ENCODE measurements at places on chromosomes 1 and 21.

DNA sequence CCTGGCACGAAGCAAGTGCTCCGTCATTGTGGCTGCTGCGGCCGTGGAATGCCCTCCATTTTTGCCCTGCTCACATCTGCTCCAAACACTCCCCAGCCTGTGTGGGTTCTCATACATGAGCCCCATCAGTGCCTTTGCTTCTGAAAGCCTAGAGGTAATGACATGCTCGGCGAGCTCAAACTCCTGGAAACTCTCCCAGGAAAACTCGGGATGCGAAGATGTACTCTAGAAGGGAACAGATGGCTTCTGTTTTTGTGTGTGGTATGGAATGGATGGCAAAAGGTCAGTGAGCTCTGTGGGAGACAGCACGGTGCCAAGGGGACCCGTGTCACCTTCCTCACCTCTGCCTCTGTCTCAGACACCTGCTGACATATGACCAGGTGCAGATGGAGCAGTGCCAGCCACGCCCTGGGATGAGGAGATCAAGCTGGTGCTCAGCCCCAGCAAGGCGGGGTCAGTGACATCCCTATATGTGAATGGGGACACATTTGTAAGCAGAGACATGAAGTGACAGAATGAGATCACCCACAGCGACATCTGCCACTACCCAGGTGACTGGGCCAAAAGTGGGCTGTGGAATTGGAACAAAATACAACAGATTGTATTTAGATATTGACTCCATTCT is 84.1 kb upstream of the COX20 start:
- DNase-seq = no peak

- no peak for DNase-seq
Measured at GRCh38 chr1:246631426-246631825, 65.2 kb downstream of the CNST start.

GRCh38 chr1:204960306-204961125 is 82.5 kb upstream of the CNTN2 start:
- DNase-seq = no peak

DNA sequence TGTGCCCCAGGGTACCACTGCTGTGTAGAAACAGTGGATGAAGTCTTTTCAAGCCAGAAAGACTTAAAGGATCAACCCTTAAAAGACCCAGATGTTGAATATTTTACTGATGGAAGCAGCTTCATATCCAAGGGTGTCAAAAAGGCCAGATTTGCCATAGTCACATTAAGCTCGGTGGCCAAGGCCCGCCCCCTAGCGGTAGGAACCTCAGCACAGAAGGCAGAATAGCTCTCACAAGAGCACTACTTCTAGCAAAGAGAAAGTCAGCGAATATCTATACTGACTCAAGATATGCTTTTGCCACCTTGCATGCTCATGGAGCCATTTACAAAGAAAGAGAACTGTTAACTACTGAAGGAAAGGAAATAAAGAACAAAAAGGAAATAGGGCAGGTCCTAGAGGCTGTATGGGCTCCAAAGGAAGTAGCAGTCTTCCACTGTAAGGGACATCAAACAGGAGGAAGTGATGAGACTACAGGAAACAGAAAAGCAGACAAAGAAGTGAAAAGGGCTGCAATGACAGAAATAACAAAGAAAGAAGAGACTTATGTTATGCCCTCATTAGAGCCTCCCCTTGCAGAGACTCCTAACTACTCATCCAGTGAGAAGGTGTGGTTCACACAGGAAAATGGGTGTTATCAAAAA is 90.5 kb downstream of the LIPI start:
- peak; percentile 30 for DNase-seq

DNA sequence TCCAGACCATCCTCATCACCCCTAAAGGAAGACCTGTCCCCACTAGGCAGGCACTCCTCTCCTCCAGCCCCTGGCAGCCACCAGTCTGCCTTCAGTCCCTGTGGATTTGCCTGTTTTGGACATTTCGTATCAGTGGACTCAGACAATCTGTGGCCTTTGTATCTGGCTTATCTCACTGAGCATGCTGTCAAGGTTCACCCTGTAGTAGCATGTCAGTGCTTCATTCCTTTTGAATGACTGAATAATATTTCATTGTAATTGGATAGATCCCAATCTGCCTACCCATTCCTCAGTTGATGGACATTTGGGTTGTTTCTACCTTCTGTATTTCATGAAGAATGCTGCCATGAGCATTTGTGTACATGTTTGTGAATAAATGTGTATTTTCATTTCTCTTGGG is 32.9 kb upstream of the RNF187 start:
- no peak for DNase-seq

DNA sequence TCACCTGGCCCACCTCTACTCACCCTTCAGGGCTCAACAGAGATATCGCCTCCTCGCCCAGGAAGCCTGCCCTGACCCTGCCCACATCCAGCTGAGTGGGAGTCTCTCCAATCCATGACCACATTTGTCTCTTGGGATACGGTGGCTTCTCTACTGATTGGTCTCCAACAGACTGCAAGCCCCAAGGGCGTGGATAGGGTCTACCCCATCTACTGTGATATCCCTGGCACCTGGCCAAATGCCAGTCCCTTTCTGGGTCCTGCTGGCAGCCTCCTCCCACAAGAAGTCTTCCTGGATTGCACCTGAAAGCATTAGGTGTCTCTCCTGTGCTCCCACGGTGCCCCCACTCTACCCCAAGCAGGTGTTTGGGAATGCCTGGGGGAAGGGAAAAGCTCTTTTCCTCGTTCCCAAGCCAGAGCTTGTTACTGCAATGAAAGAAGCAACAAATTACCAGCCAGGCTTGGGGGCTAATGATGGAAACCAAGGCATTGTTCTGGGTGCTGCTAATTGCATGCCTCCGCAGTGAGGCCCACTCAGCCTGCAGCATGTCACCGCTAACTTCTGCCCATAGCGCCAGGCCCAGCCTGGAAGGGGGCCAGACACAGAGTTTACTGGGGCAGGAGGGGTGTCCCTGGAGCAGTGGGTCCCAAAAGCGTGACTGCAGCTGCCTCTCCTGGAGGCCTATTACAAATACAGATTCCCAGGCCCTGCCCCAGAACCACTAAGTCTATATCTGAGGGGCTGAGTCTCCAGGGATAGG is 90.7 kb upstream of the IFFO2 start:
- no peak for DNase-seq

- DNase-seq = no peak
Measured at GRCh38 chr1:37919277-37919676, 27.6 kb downstream of the INPP5B start.

DNA sequence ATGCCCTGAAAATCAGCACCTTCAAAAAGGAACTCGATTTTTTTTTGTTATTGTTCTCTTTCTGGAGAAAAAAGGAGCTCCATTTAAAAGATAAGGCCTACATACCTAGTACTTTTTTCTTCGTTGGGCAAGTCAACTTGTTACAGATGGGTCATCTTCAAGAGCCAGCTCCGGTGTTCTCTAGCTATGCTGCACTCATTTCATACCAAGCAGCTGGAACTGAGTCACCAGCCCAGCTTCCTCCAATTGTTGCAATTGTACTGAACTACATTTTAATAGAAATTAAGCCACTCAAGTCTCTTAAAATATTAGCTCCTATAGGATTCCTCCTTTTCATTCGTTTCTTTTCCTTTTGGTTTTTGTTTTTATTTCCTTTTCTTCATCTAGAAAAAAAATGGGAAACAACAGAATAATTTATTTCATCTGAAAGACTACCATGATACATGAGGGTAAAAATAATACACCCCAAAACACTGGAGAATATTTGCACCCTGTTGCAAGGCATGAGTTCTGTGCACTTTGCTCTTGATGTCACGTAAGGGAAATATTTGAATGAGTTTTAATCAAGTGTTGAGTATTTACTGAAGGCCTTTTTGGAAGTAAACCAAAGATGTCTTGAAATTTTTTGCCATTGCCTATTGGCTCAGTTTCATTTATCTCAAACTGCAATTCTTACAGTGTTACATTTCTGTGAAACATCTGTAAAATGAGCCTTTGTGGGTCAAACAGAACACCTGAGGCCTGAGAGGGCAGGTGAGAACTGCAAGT is 60.5 kb downstream of the CLIC4 start:
- no peak for DNase-seq

- no peak for DNase-seq
Measured at GRCh38 chr1:48718116-48718630, 58.5 kb downstream of the BEND5 start.

- DNase-seq = no peak
Measured at GRCh38 chr1:162466797-162467196, 30.8 kb upstream of the UHMK1 start.

DNA sequence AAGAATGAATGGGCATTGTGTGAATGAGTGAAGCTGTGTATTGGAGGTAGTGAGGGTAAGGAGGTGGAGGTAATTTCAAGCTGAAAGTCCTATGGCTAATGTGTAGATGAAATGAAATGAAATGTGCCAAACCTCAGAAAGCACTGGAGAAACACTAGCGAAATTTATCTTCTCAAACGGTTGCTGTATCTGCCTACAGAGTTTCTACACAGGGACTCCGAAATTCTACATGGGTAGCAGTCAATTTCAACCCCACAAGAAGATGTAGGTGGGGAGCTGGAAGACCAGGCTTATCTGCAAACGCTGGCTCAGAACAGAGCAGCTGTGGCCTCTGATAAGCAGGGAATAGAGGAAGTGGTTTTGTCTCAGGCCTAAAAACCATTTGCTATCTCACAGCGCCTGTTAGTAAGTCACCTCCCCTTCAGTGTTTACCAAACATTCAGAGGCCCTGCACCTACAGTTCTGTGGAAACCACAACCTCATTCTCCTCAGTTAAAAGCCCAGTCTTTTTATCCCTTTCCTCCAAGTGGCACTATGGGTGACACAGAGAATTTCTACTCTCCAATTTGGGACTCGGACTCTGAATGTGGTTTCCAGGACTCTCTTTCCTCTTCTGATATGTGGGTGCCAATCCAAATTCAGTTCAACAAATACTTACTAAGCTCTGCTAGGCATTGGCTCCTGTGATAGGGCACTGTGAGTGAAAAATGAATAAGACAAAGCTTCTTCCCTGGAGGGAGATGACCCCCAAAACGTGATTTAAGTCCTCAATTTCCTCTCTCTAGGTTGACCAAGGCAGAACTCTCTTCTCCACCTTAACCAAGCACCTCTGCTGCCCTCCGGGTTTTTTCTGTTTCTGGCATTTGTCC is 17.2 kb upstream of the SLAMF6 start:
- no peak for DNase-seq

DNA sequence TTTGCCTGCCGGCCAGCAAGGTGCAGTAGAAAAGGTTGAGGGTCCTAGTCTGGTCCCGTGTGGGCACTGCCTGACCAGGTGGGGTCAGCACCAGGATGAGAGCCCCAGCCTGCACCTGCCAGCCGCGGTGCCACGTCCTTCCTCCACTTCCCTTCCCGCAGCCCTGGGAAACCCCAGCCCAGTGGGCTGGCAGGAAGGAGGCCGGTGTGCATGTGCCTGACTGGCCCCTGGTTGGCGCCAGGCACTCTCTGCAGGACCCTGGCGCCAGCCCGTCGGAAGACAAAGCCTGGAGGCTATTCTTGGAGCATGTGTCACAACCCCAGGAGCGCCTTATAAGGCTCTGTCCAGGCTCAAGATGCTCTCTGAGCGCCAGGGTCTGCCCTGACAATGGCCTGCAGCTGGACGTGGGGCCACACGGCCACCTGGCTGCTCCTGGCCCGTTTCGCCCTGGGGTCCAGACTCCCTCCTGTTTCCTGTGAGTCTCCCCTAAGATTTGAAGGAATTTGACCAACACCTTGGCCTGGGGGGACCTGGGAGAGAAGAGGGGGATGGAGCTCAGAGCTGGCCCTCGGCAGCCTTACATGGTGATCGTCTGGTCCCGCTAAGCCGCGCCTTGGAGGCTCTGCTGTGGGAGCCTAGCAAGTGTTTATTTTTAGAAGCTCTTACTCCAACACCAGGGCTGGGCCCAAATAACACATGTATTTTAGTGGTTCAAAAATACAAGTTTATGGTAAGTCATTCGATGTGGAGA is 31.9 kb upstream of the POFUT2 start:
- no peak for DNase-seq

GRCh38 chr1:227607336-227607898 is 44.1 kb downstream of the ZNF678 start:
- DNase-seq = no peak

DNA sequence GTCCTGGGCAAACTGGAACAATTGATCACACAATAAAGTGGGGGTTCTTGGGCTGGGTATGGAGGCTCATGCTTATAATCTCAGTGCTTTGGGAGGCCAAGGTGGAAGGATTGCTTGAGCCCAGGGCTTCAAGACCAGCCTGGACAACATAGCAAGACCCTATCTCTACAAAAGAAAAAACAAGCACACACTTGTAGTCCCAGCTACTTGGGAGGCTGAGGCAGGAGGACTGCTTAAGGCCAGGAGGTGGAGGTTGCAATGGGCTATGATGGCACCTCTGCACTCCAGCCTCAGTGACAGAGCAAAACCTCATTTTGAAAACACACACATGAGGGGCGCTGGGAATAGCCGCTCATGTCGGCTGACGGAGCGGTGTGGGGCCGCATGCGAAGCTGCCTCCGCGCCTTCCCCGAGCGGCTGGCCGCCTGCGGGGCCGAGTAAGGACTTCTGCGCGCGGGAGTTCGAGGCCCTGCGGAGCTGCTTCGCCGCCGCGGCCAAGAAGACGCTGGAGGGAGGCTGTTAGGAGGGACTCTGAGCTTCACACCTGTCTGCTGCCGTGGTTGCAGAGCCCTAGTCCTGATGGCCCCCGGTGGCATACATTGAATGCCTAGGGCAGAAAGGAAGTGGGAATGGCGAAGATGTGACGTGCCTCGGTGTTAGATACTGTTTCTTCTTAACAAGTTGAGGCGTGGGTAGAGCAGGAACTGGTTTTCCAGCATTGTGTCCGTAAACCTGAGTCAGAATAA is 59.5 kb downstream of the ACBD3 start:
- no peak for DNase-seq

DNA sequence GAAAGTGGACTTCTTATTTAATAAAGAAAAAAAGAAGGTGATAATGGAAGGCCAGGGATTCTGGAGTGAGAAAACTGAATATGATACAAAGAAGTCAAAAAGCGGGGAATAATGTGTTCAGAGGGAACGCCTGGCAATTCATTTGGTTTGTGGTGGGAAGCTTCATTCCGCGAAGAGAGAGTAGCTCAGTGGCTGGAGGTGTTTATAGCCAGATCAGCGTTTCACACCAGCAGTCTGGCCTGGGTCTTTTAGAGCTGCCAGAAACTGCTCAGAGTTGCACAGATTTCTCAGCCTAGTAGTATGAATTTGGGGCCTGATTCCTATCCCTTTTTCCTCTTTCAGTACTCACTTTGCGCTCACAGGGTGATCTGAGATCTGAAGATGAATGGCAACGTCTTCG is 67.8 kb upstream of the IPO9 start:
- DNase-seq = no peak

- no peak for DNase-seq
Measured at GRCh38 chr1:85444381-85444780, 20.6 kb downstream of the DDAH1 start.
